Cardiac muscle cell (in vitro differentiated cells and primary cell): ENCODE measurements at places on chromosomes 2 and 18. TPM values are rescaled to one million over a fixed set of nuclear protein-coding genes. Genes with fewer than 3 reads are reported as not detected.

TUBA4B gene
- total RNA-seq = not detected in 2 replicates

DNA sequence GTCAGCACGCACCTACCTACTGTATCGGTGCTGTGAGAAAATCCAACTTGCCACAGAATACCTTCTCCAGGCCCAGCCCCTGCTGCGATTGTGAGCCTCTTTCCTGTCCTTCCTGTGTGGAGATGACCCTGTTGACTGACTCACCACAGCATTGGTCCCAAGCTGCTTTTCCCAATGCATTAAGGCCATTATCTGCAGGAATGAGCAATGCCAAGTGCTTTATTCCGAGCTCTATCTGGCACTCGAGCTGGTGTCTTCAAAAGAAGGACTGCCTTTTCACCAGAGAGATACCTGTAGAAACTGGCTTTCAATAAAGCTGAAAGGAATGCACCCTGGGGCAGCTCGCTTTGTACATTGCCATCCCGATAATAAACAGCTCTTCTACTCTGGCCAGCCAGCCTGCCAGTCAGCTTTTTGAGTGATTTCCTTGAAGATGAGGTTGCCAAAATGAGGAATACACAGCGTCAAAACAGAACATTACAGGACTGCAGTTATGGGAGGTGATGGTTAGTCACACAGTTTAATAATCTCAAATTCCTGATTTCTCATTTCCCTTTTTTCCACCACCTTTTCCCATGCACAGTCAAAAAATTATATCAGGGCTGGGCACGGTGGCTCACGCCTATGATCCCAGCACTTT is 8.3 kb upstream of the RNF103 start:
- no peaks in the 10 kb centered on the region for H3K27me3 ChIP-seq
- no peak for DNase-seq
- no peak overlapping the region for H3K27ac ChIP-seq
- no peak overlapping the region for H3K4me3 ChIP-seq
- H3K36me3 ChIP-seq = no peaks in the 10 kb centered on the region

DNA sequence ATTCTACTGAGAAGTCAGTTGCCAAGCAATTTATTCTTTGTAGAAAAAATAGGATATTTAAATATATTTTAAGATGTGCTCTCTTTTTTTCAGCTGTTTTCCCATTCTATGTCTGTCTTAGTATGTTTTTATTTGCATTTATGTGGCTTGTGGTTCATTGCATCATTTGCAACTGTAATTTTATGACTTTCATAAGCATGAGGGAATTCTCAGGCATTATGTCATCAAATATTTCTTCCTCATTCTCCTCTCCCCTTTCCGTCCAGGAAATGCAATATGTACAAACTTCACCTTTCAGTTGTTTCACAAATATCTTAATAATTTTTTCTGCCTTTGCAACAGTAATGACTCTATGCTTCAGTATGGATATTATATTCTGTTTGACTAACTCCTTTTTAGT is 560.2 kb upstream of the LRATD1 start:
- DNase-seq = no peak
- no peak overlapping the region for H3K27ac ChIP-seq
- H3K27me3 ChIP-seq = no peaks in the 10 kb centered on the region
- H3K4me3 ChIP-seq = no peak overlapping the region

DNA sequence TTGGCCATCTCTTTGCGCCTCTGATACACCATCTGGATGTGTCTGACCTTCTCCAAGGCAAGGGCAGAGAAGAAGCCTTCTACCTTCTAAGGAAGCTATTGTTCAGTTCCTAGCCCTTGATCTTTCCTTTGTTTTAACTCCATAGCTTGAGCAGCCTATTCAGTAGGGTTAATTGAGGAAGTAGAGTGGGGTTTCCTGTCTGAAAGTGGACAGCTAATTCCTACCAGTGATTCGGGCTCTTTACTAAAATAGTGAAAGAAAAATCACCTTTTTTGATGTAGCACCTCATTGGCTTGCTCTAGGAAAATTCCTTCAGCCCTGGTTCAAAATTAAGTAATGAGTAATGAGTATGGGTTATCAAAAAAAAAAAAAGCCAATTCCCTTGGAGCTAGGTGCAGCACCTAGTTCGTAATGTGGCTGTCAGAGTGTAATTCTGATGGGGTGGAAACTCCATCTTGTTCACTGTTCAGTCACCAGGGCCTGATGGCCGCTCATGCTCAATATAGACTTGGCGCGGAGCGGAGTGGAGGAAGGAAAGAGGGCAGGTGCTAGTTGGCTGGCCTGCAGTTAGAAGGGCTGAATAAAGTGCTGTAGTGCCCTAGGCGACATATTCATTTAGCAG is 2.9 kb upstream of the MGAT5 start:
- no peaks in the 10 kb centered on the region for H3K4me1 ChIP-seq
- no peaks in the 10 kb centered on the region for H3K27me3 ChIP-seq
- DNase-seq = no peak
- H3K4me3 ChIP-seq = no peak overlapping the region
- no peak overlapping the region for H3K27ac ChIP-seq

SCN7A gene
- total RNA-seq = 0.42 and 1.3 TPM in 2 replicates

DNA sequence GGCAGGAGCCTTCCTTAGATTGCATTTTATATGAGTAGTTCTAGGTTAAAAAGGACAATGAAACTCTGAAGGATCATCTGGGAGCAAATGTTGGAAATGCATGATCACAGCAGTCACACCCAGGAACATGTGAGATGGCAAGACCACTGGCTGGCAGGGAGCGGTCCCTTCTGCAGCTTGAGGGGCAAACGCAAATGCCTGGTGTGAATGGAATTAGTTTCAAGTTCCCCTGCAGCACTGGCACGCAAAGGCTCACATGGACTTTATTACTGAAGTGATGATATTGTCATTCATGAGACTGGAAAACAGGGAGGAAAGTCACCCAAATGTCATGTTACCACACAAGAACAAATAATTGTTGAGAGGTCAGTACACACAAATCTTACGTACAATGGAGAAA is 223.3 kb downstream of the FBXO15 start:
- DNase-seq = no peak
- H3K27me3 ChIP-seq = no peaks in the 10 kb centered on the region
- no peaks in the 10 kb centered on the region for H3K4me1 ChIP-seq
- no peaks in the 10 kb centered on the region for H3K36me3 ChIP-seq

- DNase-seq = peak; percentile 84
- no peaks in the 10 kb centered on the region for H3K27me3 ChIP-seq
- no peaks in the 10 kb centered on the region for H3K36me3 ChIP-seq
These were observed 631.5 kb downstream of the NYAP2 start for GRCh38 chr2:226030788-226031646.

DNA sequence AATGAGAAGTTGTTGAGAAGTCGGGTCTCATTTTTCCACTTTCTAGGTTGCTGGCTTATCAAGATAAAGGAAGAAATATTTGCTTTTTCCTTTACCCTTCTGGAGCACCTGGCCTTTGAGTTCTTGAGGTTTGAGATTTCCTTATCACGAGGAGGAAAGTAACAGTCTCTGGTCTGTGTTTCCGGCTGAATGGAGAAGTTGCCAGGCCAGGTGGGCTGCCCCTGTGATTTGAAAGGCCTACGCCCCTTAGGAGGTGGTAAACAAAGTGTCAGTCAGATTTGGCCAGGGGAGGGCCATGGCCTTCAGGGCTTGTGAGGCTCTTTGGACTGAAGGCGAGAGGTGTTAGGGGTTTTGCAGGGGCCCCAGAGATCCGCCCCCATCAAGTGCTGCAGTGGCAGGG is 156.7 kb upstream of the HAAO start:
- no peak overlapping the region for H3K4me3 ChIP-seq
- no peak overlapping the region for H3K27ac ChIP-seq
- H3K4me1 ChIP-seq = no peaks in the 10 kb centered on the region
- DNase-seq = no peak

DNA sequence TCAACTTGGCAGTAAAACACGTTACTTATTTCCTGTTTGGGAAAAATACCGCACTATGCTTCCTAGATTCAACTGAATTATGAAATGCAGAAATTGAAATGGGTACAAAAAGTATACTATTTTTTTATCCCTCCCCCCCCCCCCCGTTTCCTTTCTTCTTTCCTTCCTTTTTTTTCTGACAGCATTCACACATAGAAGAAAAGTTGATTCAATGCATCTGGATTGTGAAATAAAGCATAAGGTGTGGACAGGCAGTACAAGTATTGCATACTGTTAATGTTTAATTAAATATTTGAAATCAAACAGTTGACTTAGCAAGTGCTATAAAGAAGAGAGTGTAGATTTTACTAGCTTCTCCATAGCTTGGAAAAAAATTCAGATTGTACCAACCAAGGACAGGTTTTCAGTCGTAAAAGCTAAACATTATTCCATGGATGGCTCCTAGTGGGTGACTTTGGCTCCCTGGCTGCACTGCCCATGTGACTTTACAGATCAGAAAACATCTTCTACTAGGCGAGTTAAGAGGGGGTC is 21.6 kb upstream of the AGFG1 start:
- H3K4me1 ChIP-seq = peaks cover 7% of the 10 kb centered on the region
- no peak overlapping the region for H3K27ac ChIP-seq
- H3K4me3 ChIP-seq = no peak overlapping the region
- DNase-seq = peak; percentile 42
- no peaks in the 10 kb centered on the region for H3K27me3 ChIP-seq
- no peaks in the 10 kb centered on the region for H3K36me3 ChIP-seq

- H3K36me3 ChIP-seq = no peaks in the 10 kb centered on the region
- no peak overlapping the region for H3K4me3 ChIP-seq
- no peak overlapping the region for H3K27ac ChIP-seq
- DNase-seq = no peak
- no peaks in the 10 kb centered on the region for H3K4me1 ChIP-seq
These were observed 209.1 kb upstream of the REV1 start for GRCh38 chr2:99698896-99699295.

G6PC2 gene
- total RNA-seq = not detected in 2 replicates

GRCh38 chr2:71600555-71600954 is 147.2 kb downstream of the DYSF start:
- DNase-seq = no peak
- H3K4me3 ChIP-seq = no peak overlapping the region
- H3K4me1 ChIP-seq = no peaks in the 10 kb centered on the region
- H3K36me3 ChIP-seq = no peaks in the 10 kb centered on the region

GRCh38 chr2:242031481-242032019 is 162.0 kb downstream of the RTP5 start:
- no peaks in the 10 kb centered on the region for H3K27me3 ChIP-seq
- H3K4me1 ChIP-seq = no peaks in the 10 kb centered on the region
- H3K36me3 ChIP-seq = no peaks in the 10 kb centered on the region
- H3K27ac ChIP-seq = no peak overlapping the region
- no peak for DNase-seq

CD8B gene
- total RNA-seq = not detected in 2 replicates

- no peak for DNase-seq
- H3K4me3 ChIP-seq = no peak overlapping the region
- no peaks in the 10 kb centered on the region for H3K36me3 ChIP-seq
- no peak overlapping the region for H3K27ac ChIP-seq
These were observed 22.9 kb upstream of the ZSWIM2 start for GRCh38 chr2:186871881-186872280.

SRSF7 gene
- 79.6 and 118 TPM in 2 replicates for total RNA-seq

- no peak overlapping the region for H3K4me3 ChIP-seq
- H3K4me1 ChIP-seq = peaks cover 61% of the 10 kb centered on the region
- peak; percentile 88 for DNase-seq
- no peaks in the 10 kb centered on the region for H3K27me3 ChIP-seq
These were observed 48.2 kb upstream of the CTAGE1 start for GRCh38 chr18:22465859-22466457.

DNA sequence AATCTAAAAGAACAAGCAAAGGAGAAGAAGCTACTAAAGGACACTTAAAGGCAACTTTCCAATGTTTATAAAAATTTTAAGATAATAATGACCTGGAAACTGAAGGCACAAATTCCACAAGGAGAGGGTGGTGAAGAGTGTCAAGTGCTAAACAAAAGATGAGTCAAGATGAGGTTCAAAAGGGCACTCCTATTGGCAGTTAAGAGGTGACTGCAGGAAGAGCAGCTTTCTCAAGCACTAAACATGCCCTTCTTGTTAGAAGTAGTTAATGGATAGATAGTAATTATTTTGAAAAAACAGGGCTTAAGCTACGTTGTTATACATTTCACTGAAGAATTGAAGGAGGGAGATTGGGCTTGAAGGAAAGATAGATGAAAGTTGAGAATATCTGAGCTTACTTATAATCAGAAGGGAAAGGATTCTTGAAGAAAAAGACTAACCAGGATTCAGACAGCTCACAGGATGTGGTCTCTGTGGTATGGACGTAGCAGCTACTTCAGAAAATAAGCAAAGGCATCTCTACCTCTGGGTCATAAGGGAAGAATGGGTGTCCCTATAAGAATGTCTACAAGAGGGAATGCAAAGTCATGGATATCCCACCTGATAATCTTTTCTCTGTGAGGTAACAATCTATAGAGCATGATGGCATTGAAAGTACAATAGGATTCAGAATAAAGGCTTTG is 454.7 kb upstream of the SLC39A10 start:
- no peaks in the 10 kb centered on the region for H3K27me3 ChIP-seq
- no peak for DNase-seq
- H3K36me3 ChIP-seq = no peaks in the 10 kb centered on the region
- H3K4me1 ChIP-seq = no peaks in the 10 kb centered on the region

EFR3B gene
- total RNA-seq = 10.0 and 12.9 TPM in 2 replicates

RFX8 gene
- total RNA-seq = 0.12 TPM in 1 of 2 replicates, not detected in the other

GRCh38 chr18:9749611-9750010 is 41.5 kb downstream of the RAB31 start:
- no peak for DNase-seq
- no peaks in the 10 kb centered on the region for H3K4me1 ChIP-seq
- no peak overlapping the region for H3K27ac ChIP-seq
- H3K36me3 ChIP-seq = no peaks in the 10 kb centered on the region

DNA sequence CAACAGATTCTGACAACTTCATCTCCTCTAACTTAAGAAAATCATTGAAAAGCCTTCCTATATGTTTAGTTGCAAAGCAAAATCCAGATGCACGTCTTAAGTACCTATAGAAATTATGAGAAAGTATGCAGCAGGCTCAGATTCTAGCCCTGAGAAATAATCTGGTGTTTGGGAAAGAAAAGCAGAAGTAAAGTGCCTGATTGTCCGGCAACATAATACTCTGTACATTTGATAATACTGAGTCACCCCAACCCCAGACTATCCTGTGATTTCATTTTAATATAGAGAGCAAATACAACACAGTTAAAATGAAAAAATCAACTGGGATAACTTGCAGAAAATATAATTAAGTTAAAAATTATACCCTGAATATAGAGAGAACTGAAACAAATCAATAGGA is 13.5 kb downstream of the RFX8 start:
- H3K36me3 ChIP-seq = no peaks in the 10 kb centered on the region
- no peak overlapping the region for H3K27ac ChIP-seq

- no peaks in the 10 kb centered on the region for H3K36me3 ChIP-seq
- no peak for DNase-seq
- H3K4me3 ChIP-seq = no peak overlapping the region
- no peaks in the 10 kb centered on the region for H3K4me1 ChIP-seq
These were observed 288.6 kb upstream of the HDAC4 start for GRCh38 chr2:239689410-239689809.

GRCh38 chr18:79950515-79951341 is 725 bp downstream of the SLC66A2 start:
- no peak overlapping the region for H3K27ac ChIP-seq
- peaks cover 7% of the 10 kb centered on the region for H3K4me1 ChIP-seq
- peak overlapping the region; percentile 97 for H3K4me3 ChIP-seq
- no peaks in the 10 kb centered on the region for H3K36me3 ChIP-seq

GRCh38 chr2:127609031-127609751 is 36.8 kb upstream of the GPR17 start:
- H3K4me3 ChIP-seq = no peak overlapping the region
- H3K27me3 ChIP-seq = no peaks in the 10 kb centered on the region
- no peaks in the 10 kb centered on the region for H3K36me3 ChIP-seq
- no peak for DNase-seq
- H3K27ac ChIP-seq = no peak overlapping the region

NTSR2 gene
- total RNA-seq = not detected in 2 replicates

DSC2 gene
- 14.9 and 19.0 TPM in 2 replicates for total RNA-seq

GRCh38 chr2:37851828-37852584 is 73.1 kb upstream of the RMDN2 start:
- H3K27me3 ChIP-seq = peaks cover 14% of the 10 kb centered on the region
- DNase-seq = no peak
- H3K4me1 ChIP-seq = peaks cover 20% of the 10 kb centered on the region
- no peak overlapping the region for H3K27ac ChIP-seq
- H3K36me3 ChIP-seq = no peaks in the 10 kb centered on the region
- no peak overlapping the region for H3K4me3 ChIP-seq

NETO1 gene
- 3.6 and 4.1 TPM in 2 replicates for total RNA-seq
